ENCODE measurements at places on chromosomes 5 and 9.
A peak's percentile ranks its signal among the peaks of the same experiment; 100 is the strongest.

DNA sequence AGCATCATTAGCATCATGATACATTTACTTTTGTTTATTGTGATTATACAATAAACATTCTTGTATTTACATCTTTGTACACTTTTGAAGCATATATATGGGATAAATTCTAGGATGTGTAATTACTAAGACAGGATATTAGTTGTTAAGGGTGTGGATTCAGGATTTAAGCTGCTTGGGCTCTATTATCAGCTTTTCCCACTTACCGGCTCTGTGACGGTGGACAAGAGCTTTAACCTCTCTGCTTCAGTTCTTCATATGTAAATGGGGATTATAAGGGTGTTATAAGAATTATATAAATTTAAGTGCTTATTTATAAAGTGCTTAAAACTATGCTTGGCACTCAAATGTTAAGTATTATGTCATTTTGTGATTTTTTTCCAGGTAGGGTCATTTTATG lies 131.1 kb downstream of the FER start:
- no peak for DNase-seq

GRCh38 chr5:176836811-176837706 lies 26.7 kb downstream of the UNC5A start:
- no peak for DNase-seq

GRCh38 chr5:116495786-116496357 lies 78.8 kb downstream of the SEMA6A start:
- DNase-seq: no peak

DNA sequence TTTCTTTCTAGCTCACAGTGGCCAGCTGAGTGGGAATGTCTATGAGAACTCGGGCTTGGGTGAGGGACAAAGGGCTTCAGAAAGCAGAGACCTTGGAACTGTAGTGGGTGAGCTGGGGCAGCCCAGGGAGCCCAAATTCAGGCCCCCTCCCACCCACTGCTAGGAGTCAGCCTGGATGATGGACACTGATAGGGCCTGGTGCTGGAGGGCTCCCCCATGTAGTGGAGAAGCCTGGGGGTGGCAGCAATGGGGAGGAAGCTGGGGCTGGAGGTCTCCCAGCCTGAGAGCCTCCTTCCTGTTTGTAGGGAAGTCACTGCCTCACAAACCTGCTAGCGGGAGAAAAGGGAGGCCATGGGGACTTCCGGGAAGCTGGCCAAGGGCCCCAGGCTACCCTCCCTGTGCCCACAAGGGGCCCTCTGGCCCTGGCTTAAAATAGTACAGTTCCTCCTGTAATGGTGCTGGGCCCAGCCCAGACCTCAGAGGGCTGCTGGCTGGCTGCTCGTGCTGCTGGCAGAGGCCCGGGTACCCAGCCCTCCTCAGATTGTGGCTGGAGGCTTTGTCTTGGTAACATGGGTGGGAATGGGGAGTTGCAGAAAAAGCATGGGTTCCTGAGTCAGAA lies 6.3 kb upstream of the NR5A1 start:
- no peak for DNase-seq

DNA sequence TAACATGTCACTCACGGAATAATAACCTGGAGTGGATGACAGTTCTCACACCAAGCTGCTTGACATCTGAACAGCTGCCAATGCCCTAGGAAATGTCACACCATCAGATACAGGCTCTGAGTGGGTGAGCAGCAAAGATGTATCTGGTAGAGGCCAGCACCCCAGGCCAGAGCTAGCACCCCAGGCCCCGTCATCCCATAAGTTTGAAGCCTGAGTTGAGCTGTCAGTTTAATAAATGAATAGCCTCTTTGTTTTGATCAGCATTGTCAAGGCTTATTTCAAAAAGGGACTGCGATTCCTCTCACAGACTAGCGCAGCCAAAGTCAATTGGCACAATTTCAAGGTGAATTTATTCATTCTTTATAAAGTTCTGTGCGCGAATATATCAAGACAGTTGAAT lies 1327.1 kb downstream of the MAT2B start:
- no peak for DNase-seq

DNA sequence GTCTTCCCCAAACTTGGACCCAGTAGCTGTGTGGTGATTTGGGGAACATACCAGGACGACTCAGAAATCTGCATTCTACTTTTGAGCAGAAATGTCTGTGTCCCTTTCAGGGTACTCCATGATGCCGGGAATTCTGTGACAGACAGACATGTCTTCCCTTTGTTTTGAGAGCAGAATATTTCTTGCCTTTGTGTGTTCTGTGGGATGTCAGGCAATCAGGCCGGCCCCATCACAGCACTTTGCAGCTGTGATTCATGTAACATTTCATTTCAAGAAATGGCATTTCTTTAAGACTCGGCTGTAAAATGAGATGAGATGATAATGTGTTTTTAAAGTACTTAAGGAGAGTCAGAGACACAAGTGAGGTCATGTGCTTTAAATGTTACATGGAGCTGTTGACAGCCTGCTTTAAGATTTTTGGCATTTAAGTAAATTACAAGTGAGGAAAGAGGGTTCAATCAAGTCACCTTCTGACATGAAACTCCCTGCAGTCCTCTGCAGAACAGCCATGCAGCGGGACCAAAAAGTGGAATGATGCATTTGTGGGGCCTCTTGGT lies 98.7 kb downstream of the SLC28A3 start:
- no peak for DNase-seq

DNA sequence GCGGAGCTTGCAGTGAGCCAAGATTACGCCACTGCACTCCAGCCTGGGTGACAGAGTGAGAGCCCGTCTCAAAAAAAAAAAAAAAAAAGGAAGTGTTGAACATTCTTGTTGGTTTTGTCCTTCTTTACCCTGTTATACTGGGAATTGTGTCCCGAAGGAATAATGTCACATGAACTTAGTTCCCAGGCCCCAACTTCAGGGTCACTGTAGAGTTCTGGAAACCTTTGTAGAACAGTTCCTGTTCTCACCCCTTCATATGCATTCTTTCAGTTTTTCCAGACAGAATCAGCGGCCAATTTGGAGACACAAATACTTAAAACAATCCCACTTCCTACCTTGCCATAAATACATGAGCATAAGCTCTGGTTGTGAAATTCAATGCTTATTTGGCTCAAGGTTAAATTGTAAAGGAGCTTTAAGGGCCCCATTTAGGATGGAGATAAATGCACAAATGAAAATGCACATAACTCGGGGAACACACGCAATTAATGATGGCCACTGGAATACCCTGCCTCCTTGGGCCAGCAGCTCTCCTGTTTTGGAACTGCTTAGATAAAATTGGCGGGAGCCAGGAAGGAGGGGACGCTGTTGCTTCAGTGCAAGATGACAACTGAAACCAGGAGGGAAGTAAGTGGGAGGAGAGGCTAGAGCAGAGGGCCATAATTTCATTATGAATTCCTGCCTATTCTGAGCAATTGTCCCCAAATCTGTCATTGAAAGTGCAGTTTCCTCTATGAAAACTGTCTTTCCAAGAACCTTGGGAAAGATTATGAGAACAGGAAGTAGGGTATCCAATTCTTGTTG lies 153.7 kb downstream of the FGF1 start:
- DNase-seq: no peak

DNA sequence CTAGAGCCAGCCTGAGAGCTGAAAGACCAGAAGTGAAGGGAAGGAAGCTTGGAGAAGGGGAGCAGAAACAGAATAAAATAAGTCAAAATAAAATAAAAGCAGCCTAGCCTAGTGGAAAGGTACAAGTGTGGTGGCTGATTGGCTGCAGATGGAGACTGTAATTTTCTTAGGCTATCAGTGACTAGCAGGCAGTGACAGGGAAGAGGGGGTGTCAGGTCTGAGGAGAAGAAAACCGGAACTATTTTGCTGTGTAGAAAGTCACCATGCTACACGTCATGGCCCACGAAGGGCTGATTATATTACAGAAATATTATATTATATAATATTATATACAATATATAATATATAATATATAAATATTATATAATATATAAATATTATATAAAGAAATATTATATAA lies 98.1 kb upstream of the TAF11L2 start:
- no peak for DNase-seq

- no peak for DNase-seq
These were observed 1237.5 kb upstream of the CDH9 start for GRCh38 chr5:28275931-28276330.

- no peak for DNase-seq
These were observed 193.3 kb upstream of the NR3C1 start for GRCh38 chr5:143596824-143597223.

DNA sequence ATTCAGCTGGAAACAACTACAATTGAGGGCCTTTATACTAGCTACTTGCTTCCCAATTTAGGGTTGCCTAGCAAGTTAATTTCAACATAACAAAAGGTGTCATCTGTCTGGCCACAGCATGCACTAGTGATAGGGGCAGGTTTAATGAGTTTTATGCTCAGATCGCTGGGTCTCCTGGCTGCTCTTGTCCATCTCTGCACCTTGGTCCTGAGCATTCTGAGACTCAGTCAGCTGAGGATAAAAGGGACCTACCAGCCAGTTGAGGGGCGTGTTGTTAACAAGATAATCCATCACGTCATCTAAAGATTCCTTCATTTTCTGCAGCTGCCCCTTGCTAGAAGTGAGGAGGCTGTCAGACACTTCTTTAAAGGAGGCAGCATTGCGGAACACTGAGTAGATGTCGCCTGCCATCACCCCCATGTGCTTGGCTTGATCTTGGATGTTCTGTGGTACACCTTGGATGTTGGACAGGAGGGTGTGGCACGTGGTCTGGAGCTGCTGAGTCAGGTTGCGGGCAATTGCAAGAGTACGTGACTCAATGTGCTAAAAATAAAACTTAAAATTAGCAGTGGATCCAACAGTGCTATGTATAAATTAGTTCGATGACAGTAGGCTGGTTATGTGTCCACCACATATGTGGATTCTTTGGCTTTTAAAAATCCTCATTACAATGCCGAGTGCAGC lies 11.0 kb downstream of the PLIN2 start:
- no peak for DNase-seq

GRCh38 chr9:121587863-121588262 lies 63.6 kb upstream of the DAB2IP start:
- DNase-seq: no peak

- no peak for DNase-seq
These were observed 239.7 kb downstream of the MLLT3 start for GRCh38 chr9:20382460-20383071.

- no peak for DNase-seq
These were observed 180.0 kb upstream of the PTGER4 start for GRCh38 chr5:40499518-40500273.

- DNase-seq: peak; percentile 15
These were observed 282.9 kb downstream of the SLF1 start for GRCh38 chr5:94901191-94901979.

GRCh38 chr5:107291866-107292265 lies 378.9 kb downstream of the EFNA5 start:
- DNase-seq: no peak

- no peak for DNase-seq
These were observed 143.3 kb downstream of the SEC61B start for GRCh38 chr9:99365233-99365980.

DNA sequence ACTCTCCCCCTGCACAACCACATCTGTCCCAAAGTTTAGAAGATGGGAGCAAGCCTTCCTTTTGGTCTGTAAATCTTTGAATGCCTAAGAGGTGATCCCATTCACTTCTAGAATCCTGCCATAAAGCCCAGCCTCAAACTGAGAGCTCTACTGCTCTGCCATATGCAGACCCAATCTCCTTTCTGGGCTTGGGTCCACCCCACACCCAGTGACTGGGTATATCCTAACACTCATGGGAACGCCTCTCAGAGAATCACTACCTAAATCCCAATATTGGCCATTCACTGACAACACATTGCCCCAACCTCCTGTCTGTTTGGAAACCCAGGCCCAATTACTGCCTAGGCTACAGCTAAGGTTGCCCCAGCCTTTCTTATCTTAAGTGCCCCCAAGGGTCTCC lies 90.7 kb downstream of the MAMDC2 start:
- DNase-seq: no peak

DNA sequence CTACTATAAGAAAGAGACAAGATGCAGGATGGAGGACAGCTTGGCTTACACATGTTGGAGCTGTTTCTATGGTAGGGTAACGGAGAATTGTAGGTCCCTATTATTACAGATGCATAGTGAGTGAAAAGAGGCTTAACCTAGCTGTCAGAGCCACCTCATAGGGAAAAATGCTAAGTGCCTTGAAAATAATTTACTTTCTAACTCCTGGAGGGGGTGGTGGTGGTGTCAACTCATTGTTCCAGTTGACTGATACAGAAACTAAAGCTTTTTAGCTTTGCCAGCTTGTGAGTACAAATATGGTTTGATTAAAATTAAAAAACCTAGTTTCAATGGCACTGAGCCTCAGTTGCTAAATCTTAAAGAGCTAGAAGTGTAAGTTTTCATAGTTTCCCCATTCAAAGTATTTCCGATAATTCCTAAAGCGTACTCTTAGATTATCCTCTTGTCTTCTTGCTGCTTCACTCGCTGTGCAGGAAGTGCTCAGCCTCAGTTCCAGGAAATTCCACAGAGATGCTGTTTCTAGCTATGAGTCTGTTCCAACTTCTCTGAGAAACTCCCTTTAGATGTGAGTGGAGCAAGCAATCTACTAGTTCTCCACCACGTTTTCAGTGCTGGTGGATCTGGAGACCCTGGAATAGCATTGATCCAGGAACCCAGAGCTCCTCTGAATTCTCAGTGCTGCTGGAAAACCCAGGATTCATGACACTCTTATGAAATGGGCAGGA lies 265.2 kb downstream of the DMAC1 start:
- DNase-seq: no peak

- DNase-seq: no peak
These were observed 19.8 kb downstream of the NIPAL4 start for GRCh38 chr5:157479612-157480510.

GRCh38 chr5:134103998-134104654 lies 10.4 kb upstream of the TCF7 start:
- no peak for DNase-seq

- DNase-seq: no peak
These were observed 5.7 kb downstream of the TBC1D2 start for GRCh38 chr9:98249771-98250170.

DNA sequence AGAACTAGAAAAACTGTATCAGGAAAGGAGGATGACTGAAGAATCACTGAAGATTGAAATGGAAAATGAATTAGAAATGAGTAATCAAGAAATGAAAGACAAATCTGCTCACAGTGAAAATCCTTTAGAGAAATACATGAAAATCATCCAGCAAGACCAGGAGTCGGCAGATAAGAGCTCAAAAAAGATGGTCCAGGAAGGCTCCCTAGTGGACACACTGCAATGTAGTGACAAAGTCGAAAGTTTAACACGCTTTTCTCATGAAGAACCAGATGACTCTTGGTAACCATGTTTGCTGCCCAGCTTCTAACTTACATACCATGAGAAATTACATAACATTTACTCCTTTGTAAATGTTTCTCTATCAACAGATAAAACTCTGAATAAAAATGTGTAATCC lies 37.1 kb downstream of the CPLANE1 start:
- no peak for DNase-seq

GRCh38 chr5:151153300-151153699 lies 4.3 kb downstream of the ANXA6 start:
- DNase-seq: no peak

GRCh38 chr5:128579639-128580038 lies 41.6 kb upstream of the FBN2 start:
- no peak for DNase-seq

DNA sequence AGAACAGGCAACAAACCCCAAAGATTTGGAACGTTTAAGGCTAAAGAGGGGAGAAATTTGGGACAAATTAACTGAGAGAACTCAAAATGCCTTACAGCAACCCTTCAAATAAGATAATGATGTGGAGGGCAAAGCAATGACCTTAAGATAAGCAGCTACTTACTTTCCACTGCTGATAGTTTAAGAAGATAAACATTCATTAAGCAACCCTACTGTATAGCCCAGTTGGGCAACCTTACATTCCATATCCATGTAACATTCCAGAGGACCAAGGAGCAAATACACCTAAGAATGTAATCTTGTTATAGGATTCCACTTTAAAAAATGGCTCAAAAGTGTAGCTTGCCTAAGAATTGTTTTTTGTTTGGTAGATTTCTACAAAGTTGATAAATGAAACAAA lies 14.8 kb downstream of the ETF1 start:
- DNase-seq: no peak
